ENCODE measurements at places on chromosomes 12 and 14.

- peak; percentile 72 for DNase-seq
Observed at GRCh38 chr14:51780006-51780692, 80.3 kb upstream of the GNG2 start.

DNA sequence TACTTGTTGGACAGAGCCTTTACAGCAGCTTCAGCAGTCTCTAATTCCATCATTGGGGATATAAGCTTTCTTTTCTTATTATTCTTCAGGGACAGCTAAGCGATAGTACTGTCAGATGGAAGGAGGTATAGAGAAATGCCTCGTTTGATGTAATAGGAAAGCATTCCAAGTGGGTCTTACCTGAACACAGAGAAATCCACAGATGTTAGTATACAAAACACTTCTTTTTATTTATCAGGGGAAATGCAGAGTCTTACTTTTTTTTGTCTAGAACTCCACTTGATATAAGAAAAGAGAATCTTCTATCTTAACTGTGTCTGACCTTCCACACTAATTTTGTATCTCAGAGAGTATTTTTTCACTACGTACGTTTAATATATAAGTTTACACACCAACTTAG, 1.9 kb downstream of the SYT1 start:
- no peak for DNase-seq

GRCh38 chr12:87943023-87943422, 86.2 kb downstream of the C12orf50 start:
- no peak for DNase-seq

DNA sequence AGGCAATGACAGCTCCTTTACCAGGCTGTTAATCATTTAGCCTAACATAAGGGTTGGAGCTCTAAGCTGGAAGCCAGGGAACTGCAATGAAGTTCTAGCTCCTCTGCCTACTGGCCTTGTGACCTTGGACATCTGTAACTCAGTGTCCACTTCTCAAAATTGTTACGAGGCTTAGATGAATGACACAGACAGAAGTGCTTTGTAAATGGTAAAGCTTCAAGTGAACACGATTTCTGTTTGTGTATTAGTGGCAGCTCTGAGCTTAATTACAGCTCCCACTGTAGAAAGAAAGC, 122.8 kb downstream of the EML1 start:
- no peak for DNase-seq

DNA sequence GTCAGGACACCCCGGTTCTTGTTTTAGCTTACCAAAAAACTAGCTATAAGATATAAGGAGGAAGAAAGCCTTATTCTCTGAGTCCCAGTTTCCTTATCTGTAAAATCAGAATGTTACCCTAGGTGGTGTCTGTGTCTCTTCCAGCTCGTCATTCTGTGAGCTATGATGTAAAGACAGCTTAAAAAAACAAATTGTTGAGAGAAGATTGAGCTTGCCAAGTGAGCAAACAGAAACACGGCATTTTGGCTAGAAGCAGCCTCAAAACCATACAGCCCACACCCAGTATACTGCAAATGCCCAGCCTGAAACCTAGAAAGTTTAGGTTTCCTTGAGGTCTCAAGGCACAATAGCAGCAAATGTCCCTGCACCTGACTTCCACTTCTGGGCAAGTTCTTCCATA, 151.4 kb downstream of the SSPN start:
- DNase-seq = no peak

DNA sequence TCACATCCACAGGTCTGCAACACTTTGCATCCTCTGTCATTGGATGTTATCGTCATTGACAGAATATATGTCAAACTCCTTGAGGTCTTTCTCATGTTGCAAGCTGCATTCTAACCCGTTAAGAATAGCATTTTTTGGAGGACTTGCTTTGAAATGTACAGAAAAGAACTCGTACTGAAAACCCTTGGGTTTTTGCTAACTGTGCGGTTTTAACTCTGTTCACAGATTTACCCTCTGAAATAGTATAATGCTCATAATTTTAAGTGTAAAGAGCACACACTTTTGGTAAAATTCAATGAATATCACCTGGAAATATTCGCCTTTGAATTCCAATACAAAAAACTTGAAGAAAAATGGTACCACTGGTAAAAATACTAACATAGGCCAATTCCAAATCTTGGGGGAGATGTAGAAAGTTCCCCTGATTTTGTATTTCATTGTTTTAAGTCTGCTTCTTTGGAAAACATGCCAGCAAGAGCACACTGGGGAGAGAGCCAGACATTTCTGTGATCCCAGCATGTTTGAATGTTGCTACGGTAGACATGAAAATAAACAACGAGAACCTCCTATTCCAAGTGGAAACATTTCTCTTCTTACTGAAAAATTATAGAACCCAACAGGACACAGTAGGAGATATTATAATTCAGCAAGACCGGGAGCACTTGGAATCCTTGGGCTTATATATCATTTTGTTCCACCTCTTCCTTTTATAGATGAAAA, 446.0 kb downstream of the AEBP2 start:
- no peak for DNase-seq

DNA sequence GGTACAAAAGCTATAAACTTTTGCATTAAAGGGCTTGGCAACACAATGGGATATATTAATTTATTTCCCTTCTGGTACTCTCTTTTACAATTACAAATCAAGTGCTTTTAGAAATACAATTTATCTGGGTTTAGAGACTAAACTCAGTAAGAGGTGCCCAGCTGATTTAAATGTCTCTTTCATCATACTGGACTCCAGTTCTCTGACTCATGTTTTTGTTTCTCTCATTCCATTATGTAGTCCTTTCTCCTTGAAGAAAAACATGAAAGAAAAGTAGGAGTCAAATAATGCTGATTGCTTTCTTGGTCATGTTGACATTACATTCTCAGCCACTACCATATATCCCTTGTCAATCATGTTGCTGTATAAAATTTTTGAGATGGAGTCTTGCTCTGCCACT, 36.3 kb upstream of the CFL2 start:
- no peak for DNase-seq
